ENCODE measurements at places on chromosomes 3 and 15. TPM values are rescaled to one million over a fixed set of nuclear protein-coding genes. Genes with fewer than 3 reads are reported as not detected.

ATP10A gene
- 1.8 TPM for total RNA-seq

GOLGA8S gene
- 0.23 TPM for total RNA-seq

ISLR gene
- 14.5 TPM for total RNA-seq

SLC28A1 gene
- 0.23 TPM for total RNA-seq

NR1I2 gene
- 0.23 TPM for total RNA-seq

CCDC39 gene
- total RNA-seq = 3.9 TPM

AGBL1 gene
- total RNA-seq = 3.0 TPM

FGF12 gene
- total RNA-seq = 118 TPM

ARPC4 gene
- total RNA-seq = 131 TPM

ROPN1 gene
- total RNA-seq = not detected

CA12 gene
- 13.8 TPM for total RNA-seq

POTEB3 gene
- not detected for total RNA-seq

ISL2 gene
- not detected for total RNA-seq

SNURF gene
- total RNA-seq = 67.6 TPM

ISG20 gene
- under 0.01 TPM for total RNA-seq

Data from diencephalon (tissue), 1 donor.